ENCODE measurements at places on chromosomes 11 and 22.

DNA sequence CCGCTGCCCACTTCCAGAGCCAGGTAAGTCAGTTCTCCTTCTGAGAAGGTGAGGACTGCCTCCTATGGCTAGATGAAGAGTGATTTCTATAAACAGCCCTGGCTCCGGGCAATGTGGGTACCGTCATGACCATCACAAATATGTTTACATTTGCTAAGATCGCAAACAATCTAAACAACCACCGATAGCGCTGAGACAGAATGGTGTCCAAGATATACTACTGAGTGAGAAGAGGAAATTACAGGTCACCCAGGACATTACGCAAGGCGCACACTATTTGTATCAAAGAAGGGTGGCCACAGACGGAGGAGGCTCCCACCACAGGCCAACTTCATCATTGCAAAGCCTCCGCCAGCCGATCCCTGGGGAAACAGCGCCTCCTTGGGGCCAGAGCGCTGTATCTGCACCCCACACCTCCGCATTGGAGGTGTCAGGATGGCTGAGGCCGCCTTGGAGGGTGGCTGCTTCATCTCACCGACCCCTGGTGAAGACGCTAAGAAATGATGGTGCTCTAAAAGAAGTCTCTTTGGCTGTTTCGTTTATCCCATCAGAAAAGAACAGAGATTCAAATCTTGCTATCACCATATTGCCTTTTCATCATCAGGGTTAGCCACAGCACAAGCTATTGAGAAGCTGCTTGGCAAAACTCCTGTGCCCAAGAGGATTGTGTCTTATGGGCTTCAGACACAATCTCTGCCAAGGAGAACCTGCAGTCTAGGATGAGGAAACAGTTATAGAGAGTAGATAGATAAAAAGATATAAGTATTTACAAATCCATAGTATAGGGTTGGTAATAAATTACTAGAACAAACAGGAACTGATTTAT, 12.3 kb upstream of the ASRGL1 start:
- DNase-seq, result peak; percentile 62

- peak; percentile 68 for DNase-seq
Observed at GRCh38 chr11:47950396-47950795, 30.0 kb upstream of the PTPRJ start.

GRCh38 chr22:23256986-23257888, 76.9 kb downstream of the BCR start:
- DNase-seq, result no peak

DNA sequence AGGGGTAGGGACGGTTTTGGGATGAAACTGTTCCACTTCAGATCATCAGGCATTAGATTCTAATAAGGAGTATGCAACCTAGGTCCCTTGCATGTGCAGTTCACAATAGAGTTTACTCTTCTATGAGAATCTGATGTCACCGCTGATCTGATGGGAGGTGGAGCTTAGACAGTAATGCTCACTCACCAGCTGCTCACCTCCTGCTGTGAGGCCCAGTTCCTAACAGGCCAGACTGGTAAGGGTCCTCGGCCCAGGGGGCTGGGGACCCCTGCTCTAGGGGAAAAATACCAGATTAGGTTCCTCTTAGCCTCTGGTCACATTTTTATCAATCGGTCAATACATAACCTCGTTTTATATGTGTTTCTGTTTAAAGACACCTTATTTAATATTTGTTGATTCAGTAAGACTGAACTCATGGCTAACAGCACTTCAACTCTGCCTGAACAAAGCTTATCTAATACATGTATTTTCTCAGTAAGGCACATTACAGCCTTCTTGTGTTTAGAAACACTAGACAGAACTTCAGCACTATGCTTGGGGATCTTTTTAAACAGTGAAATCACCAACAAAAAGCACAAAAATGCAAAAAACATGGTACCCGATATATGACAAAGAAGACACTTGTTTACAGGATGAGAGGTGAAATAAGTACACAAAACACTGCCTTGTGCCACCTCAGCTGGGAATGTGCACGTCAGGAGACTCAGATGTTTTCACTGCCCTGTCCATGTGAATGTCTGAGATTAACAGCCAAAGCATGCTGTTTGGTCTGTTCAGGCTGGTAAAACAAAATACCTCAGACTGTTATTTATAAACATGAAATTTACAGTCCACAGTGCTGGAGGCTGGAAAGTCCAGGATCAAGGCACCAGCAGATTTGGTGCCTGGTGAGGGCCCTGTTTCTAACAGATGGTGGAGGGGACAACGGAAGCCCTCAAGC, 107.5 kb downstream of the USP35 start:
- DNase-seq, result no peak

DNA sequence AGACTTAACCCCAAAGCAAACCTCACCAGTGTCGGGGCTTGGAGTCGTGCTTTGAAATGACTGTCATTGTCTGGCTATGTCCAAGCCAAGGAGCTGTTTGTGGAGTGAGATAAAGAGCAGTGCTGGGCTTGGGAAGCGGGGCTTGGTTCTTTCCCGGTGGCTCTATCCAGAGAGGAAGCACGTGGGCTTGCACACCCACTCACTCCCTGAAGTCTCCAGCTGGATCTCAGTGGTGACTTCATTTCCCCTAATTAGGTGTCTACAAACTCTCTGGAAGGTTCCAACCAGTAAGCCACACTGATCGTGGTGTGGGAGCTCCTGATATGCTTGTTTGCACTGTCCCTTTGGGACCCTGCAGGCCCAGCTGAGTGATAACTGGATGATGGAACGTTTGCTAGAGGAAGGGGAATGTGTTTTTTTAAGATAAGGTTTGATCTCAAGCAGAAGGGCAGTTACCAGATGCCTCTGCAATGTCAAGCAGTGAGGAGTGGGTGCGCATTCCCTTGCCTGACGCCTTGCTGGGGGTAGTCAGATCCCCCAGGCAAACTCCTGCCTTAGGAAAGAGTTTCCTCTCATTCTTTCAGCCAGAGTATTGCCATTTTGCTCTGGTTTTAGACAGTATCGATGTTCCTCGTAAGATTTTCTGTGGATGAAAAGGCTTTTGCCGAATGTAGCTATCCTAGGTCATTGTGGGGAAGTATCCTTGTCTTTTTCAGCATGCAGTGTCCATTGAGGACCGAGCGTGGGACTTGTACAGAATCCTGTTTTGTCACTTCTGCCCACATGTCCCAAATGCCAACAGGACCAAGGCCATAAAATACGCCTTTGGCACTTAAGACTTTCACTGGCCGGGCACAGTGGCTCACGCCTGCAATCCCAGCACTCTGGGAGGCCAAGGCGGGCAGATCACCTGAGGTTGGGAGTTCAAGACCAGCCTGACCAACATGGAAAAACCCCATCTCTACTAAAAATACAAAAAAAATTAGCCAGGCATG, 90.9 kb downstream of the MICAL2 start:
- DNase-seq, result no peak

DNA sequence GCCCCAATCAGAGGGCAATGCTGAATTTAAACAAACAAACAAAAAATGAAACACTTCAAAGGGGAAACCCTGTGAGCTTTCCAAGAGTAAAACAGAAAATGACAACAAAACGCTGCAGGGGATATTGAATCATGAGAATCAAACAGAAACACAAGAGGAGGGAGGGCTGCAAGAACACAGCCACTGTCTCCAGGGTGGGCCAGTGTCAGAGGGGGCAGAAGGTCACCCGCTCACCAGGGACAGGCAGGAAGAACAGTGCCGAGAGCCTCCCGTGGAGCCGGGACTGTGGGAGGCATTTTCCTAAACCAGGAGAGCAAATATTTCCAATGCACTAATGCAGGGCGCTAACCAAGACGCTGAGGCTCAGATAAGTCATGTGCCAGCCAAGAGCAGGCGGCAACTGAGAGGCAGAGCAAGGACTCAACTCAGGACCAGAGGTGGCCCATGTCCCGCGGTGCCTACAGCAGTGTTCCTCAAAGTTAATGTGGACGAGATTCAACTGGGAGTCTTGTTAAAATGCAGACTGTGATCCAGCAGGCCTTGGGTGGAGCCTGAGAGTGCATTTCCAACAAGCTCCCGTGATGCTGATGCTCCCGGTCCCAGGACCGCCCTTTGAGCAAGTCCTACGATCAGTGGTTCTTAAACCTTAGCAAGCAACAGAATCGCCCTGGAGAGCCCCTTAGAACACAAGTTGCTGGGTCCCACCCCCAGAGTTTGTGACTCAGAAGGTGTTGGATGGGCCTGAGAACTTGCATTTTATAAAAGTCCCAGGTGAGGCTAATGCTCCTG, 197.2 kb downstream of the TENM4 start:
- DNase-seq, result no peak

- DNase-seq, result no peak
Observed at GRCh38 chr11:120857508-120857907, 166.4 kb upstream of the TBCEL start.

DNA sequence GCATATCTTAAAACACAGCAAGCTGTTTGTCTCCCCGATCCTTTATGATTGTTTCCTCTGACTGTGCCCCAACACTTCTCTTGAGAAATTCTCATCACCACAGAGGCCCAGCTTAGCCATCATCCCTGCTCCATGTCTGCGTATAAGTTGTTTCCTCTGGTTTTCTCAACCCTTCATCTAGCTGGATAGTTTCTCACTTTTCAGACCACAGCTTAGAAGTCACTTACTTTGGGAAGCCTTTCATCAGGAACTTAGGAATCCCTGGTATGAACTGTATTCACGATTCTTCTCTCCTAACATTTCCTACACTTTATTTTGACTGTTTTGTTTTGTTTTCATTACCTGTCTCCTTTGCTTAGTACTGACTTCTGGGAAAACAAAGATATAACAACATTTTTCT, 295.2 kb downstream of the GUCY1A2 start:
- no peak for DNase-seq

DNA sequence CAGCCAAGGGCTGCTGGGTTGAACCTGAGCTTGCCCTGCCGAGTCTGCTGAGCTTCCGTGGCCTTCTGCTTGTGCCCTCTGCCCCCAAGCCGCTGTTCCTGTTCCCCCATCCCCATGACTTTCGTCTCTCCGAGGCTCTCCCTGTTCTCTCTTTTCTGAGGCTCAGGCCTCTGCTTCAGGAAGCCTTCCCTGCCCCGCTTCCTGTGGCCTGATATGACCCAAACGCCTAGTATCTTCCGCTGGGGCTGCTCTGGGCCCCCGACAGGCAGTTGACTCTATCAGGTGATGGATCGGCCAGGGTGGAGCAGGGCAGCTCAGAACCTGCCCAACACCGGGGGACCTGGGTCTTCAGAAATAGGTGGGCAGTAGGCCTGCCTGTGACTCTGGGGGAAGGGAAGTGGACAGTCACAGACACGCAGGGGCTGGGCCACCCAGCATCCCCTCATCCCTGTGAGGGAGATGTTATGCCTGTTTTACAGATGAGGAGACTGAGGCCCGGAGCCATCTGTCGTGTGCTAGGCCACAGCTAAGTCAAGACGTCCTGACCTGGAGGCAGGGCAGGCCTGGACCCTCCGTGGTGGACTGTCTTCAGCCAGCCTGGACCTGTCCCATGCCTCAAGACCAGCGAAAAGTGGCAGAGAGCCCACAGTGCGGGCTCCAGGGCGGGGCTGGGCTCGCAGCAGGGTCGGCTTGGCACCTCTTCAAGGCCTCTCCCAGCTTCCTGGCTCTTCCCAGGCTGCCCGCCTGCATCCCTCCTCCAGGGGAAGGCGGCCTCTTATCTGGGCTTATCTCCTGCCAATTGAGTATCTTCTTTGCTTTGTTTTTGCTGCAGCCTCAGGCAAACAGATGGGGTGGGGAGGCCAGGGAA, 16.2 kb downstream of the BAD start:
- DNase-seq, result no peak

DNA sequence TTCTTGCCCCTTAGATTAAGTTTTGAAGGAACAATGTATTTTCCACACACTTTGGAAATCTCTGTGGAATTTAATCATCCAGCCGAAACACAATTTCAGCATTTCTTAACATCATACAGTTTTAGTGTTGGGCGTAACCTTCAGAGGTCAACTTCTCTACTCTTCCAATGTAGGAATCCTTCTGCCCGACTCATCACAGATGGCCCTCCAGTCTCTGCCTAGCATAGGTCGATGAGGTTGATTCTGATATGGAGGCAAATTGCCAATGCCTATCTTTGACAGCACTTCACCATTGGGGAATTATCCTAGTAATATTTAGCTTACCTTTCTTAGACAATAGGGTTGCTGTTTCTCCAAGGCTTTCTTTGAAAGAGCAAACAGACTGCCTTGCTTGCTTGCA, 175.7 kb upstream of the TTC12 start:
- DNase-seq, result no peak

- DNase-seq, result no peak
Observed at GRCh38 chr11:123484448-123484847, 54.4 kb downstream of the GRAMD1B start.

DNA sequence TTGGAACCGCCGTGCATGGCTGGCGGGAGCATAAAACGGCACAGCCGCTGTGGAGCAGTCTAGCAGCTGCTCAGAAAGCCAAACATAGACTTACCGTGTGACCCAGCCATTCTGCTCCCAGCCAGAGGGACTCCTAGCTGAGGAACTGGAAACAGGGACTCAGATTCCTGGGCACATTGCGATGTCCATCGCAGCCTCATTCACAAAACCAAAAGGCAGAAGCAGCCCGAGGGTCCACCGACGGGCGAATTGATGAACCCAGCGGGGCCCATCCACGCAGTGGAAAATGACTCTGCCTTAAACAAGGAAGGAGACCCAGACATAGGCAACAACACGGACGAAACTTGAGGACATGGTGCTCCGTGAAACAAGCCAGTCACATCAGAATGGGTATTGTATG, 5.7 kb upstream of the MUC5B start:
- DNase-seq, result no peak

- peak; percentile 67 for DNase-seq
Observed at GRCh38 chr11:76680518-76681425, 10.2 kb upstream of the LRRC32 start.

DNA sequence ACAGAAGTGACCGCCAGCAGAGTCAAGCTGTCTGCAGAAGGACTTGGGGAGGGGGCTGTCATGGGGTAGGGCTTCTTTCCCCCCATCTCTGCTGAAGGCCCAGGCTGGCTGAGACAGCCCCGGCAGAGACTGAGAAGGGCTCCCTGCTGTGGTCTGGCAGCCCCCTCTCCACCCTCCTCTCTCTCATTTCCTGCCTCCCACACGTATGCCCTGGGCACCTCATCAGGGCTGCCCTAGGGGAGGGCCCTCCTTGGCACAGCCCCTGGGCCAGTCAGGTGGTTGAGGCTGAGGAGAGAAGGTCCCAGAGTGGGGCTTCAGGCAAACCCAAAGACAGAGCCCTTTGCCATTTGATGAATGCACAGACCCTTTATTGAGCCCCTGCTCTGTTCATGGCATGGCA, 3.6 kb downstream of the RASD2 start:
- DNase-seq, result no peak

- DNase-seq, result no peak
Observed at GRCh38 chr22:26931471-26931870, 274.1 kb downstream of the MIAT start.

GRCh38 chr11:94077552-94078293, 50.9 kb upstream of the PANX1 start:
- DNase-seq, result no peak

GRCh38 chr11:117924631-117925170, 4.5 kb downstream of the TMPRSS13 start:
- no peak for DNase-seq

- DNase-seq, result no peak
Observed at GRCh38 chr11:108904480-108904879, 239.6 kb downstream of the DDX10 start.

GRCh38 chr22:30324014-30324730, 2.6 kb downstream of the TBC1D10A start:
- DNase-seq, result peak; percentile 50

All from CD4-positive, alpha-beta T cell treated with Interleukin-10 for 1 hour (primary cell).